ENCODE measurements at places on chromosomes 4 and X.

GRCh38 chrX:72280321-72280845 is 3.3 kb upstream of the RPS4X start:
- DNase-seq, result no peak

- no peak for DNase-seq
Observed at GRCh38 chr4:73012673-73013072, 56.8 kb downstream of the COX18 start.

- DNase-seq, result no peak
Observed at GRCh38 chr4:53923921-53924320, 140.5 kb downstream of the CHIC2 start.

DNA sequence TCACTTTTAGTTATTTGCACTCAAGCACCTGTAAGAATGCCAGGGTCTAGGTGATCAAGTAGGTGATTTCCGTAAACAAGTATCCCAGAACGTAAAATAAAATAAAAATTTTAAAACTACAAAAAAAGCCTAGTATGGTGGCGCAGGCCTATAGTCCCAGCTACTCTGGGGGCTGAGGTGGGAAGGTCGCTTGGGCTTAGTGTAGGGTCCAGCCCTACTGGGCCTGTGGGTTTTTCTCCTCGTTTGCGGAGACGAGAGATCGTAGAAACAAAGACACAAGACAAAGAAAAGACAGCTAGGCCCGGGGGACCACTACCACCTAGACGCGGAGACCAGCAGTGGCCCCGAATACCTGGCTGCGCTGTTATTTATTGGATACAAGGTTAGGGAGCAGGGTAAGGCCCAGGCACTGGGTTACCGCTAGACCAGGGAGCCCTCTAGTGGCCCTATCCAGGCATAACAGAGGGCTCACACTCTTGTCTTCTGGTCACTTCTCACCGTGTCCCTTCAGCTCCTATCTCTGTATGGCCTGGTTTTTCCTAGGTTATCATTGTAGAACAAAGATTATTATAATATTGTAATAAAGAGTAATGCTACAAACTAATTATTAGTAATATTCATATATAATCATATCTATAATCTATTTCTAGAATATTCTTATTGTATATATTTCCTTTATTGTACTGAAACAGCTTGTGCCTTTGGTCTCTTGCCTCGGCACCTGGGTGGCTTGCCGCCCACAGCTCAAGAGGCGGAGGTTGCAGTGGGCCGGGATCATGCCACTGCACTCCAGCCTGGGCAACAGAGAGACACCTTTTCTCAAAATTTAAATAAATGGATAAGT is 38.4 kb downstream of the SAGE1 start:
- DNase-seq, result no peak

GRCh38 chr4:143618811-143619210 is 81.7 kb downstream of the FREM3 start:
- no peak for DNase-seq
